ENCODE measurements at places on chromosomes 7 and 10.

DNA sequence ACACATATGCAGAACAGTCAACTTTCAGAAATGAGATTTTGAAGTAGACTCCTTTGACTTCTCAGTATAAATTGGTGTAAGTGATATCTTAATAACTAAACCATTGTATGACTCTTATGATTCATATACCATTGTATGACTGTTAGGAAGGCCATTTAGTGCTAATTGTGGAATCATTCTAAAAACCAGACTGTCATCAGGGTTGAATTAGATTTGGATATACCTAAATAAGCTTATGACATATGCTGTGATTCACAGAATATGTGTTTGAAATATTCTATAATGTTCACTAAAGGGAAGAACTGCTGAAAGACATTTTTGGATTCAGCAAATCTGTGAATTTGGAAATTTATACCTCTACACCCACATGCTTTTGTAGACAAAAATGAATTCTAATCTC, 438.1 kb downstream of the MDFIC start:
- no peak for DNase-seq

- DNase-seq, result no peak
These were observed 146.5 kb downstream of the SFMBT2 start for GRCh38 chr10:7264313-7264756.

DNA sequence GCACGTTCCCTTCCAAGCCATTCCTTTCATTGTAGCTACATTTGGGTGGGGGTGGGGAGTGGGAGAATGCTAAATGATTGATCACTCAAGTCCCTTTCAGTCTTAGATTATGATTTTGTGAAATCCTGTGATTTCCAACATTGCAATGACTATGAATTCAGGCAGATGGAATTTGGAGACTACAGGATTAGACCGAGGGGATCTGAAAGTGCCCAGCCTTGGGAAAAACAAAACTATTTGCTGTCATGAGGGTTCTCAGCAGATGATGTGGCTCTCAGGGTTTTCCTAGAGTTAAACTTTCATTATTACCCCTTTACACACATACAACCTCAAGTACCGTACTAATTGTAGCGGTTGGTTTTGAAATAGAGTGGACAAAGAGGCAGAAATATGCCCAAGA, 4.7 kb downstream of the MACROH2A2 start:
- no peak for DNase-seq

- no peak for DNase-seq
These were observed 18.6 kb downstream of the ADAP1 start for GRCh38 chr7:935874-936385.

DNA sequence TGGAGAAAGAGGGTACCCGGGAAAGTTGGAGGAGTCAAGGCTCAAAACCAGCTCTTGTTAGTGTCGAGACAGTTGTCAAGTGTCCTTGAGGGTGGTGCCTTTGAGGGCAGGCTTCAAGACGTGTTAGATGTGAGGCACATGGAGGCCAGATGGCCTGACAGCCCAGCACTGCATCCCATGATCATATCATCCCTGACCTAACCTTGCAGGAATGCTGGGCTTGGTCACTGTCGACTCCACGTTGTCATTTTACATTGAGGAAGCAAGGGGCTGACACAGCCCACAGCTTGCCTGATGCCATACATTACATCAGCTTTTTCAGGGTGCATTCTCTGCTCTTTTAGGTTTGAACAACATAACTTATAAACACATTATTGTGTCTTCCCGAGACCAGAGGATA, 114.1 kb downstream of the ABCA13 start:
- DNase-seq, result no peak

DNA sequence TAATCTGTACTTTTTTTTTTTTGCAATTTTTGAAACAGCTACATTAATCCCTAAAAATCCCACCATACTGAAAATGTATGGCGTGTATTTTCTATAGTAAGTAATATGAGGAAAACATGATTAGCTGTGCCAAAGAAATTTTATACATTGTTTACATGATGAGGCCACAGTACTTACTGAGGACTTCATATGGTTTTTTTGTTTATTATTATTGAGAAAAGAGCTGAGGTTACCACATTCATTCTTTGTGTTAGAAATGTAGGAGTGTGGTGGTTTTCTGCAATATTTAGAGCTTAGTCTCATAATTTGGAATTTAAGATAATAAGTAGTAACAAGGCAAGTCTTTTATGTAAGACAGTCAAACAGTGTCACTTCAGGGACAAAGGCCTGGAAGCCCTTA, 45.1 kb downstream of the SLC25A40 start:
- DNase-seq, result no peak

GRCh38 chr7:127794551-127794950, 142.6 kb downstream of the SND1 start:
- DNase-seq, result no peak

- DNase-seq, result no peak
These were observed 313.6 kb downstream of the DOCK4 start for GRCh38 chr7:111892588-111892987.

DNA sequence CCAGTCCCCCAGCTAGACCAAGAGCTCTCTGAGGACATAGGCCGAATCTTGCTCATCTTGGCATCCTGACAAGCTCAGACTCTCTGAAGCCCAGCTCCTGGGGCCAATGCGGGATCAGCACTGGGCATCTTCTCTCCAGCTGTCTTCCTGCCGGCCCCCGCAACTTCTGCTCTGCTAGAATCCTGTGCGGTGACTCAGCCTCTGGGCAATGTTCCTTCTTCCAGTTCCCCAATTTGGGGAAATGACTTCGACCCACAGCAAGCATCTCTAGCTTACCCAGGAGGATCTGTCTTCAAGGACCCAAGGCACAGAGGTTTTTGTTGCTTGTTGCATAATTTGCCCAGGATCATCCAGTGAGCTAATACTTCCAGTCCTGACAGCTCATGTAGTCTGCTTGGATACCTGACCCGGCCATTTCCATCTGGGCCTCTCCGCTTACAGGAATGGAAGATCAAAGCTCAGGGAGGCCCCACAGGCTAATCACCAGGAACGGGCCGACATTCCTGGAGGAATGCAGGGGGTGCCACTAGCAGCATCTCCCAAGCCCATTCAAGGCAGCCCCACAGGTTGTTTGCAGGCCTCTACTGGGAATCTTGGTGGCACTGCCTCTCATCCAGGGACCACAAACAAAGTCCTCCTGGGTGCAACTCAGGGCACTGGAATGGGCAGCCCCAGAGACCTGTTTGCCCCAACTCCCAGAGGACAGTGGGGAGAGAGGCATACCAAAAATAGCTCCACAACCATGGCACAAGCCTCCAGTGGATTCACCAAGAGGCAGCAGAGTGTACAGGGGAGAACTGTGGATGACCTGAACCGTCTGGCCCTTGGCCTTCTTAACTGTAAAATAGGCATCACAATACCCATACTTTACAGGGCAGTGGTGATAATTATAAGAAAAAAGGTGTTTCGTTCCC, 151.9 kb downstream of the NEURL1 start:
- DNase-seq, result no peak

DNA sequence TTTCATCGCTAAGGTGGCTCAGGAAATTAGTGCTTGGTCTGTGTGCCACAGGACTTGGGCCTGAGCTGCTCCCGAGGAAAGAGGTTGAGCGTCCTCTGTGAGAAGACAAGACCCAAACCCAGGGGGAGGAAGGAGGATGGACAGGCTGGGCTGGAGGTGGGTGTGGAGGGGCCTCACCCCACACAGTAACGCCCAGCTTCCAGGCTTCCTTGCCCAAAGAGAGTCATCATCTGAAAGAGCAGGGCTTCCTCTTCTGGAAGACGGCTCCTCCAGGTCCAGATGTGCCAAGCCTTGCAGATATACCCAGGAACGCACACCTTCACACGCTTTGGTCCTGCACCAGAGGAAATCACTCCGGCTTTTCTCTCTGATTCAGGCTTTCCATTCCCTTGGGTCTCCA, 127.8 kb upstream of the MGMT start:
- no peak for DNase-seq

DNA sequence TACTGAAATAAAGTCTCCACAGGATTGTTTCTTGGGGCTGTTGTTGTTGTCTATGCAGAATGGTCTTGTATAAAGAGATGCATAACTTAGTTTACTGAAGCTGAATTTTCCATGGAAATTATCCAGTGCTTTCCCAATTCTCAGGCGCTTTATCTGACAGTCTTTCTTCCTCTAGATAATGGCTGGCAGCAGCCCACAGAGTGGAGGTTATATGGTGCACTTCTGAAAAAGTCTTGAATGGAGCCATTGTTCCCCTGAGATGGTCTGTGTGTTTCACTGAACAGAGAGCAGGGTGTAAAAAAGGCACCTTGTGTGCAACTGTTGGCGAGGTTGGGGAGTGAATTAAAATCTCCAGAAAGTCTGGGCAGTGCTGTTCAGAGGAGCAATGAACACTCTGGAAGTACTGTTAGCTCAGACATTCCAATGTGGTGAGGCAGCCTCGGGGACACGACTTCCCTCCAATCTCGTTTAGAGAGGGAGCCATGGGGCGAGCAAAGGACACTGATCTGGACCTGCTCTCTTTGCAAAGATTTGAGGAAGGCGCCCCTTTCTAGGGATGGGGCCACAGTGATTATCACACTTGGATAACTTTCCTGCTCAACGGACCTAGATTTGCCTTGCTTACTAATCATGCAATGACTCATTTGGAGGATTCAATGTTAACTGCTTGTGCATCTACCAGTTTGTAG, 2.0 kb upstream of the PLCE1 start:
- DNase-seq, result no peak

- no peak for DNase-seq
These were observed 346.0 kb upstream of the MKI67 start for GRCh38 chr10:128472196-128472595.

GRCh38 chr7:47383072-47383471, 198.8 kb downstream of the TNS3 start:
- DNase-seq, result no peak

DNA sequence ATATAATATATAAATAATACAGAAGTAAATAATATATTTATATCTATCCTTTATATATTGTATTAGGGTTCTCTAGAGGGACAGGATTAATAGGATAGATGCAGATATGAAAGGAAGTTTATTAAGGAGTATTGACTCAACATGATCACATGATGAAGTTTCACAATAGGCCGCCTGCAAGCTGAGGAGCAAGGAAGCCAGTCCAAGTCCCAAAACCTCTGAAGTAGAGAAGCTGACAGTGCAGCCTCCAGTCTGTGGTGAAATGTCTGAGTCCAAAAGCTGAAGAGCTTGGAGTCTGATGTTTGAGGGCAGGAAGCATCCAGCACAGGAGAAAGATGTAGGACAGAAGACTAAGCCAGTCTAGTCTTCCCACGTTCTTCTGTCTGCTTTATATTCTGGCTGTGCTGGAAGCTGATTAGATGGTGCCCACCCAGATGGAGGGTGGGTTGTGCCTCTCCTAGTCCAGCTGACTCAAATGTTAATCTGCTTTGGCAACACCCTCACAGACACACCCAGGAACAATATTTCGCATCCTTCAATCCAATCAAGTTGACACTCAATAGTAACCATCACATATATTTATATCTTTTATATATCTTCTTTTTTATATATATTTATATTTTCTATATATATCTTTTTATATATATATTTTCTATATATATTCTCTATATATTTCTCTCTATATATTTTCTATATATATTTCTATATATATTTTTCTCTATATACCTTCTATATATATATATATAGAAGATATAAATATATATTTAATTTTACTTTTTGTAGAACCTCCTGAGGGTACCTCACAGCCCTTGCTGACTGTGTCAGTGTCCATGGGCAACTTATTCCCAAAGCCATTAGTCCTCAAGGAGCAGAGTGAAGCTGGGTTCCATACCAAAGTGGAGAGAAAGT, 24.6 kb upstream of the AKR1B10 start:
- DNase-seq, result no peak

GRCh38 chr7:100632951-100633717, 8.2 kb downstream of the TFR2 start:
- DNase-seq, result peak; percentile 31

DNA sequence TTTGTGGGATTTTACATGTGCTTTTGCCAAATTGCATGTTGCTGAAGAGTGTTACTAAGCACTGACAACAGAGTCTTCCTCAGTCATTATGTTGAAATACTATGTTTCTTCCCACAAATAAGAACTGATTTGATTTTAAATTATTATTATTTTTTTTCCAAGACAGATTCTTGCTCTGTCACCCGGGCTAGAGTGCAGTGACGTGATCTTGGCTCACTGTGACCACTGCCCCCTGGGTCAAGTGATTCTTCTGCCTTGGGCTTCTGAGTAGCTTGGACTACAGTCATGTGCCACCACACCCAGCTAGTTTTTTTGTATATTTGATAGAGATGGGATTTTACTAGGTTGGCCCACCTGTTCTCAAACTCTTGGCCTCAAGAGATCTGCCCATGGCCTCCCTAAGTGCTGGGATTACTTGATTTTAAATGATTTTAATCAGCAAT, 42.3 kb downstream of the MINPP1 start:
- no peak for DNase-seq

DNA sequence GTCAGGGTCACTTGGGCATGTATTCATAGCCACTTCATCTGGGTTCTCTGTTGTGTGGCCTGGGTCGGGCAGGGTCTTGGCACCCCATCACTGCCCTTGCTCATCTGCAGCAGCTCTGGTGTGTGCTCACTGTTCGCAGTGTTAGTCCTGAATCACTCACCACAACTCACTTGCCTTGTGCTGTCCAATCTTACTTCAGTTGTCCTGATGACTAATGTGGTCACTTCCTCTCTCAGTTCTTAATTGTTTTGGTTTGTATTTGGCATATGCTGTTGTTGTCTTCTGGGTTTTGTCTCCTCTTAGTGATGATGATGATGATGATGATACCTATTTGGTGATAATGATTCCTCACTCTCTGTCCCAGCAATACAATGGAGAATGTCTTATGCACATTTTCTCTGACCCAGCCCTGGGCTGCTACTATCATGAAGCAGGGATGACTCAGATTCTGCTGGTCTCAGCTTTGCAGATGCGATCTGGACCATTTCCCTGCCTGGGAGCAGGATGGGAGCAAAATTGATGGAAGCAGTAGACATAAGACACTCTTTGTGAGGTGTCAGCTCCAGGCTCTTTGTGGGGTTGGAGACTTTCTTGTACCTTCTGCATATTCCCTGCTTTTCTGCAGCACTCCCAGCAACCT, 17.0 kb downstream of the ADRA2A start:
- DNase-seq, result no peak

- DNase-seq, result no peak
These were observed 64.0 kb upstream of the KLF6 start for GRCh38 chr10:3848775-3849635.

DNA sequence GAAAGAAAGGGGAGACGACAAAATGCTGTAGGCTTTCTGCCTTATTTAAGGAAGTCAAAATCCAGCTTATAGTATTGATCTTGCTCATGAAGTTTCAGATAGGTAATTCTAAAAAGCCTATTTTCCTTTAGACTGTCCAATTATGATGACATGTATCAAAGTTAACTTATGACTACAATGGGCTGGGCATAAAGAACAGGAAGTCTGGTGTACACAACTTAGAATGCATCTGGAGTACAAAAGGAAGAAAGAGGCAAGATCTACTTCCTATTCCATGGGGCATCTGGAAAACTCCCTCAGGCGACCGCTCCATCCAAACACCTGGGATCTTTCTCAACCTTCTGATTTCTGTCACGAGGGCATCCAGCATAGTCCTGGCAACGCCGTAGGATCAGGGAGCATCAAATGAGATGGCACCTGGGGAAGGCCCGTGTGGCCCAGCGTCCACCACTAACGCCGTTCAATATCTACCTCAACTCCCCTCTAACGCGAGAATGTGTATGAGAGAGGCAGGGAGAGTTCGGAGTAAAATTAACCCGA, 512 bp downstream of the FAM24B start:
- DNase-seq, result no peak

- no peak for DNase-seq
These were observed 35.3 kb downstream of the ABCB5 start for GRCh38 chr7:20650782-20651181.

GRCh38 chr10:50260791-50261281, 9.5 kb upstream of the ASAH2 start:
- DNase-seq, result no peak
